Inflammatory macrophage (primary cell): ENCODE measurements at places on chromosomes 5 and 9.

DNA sequence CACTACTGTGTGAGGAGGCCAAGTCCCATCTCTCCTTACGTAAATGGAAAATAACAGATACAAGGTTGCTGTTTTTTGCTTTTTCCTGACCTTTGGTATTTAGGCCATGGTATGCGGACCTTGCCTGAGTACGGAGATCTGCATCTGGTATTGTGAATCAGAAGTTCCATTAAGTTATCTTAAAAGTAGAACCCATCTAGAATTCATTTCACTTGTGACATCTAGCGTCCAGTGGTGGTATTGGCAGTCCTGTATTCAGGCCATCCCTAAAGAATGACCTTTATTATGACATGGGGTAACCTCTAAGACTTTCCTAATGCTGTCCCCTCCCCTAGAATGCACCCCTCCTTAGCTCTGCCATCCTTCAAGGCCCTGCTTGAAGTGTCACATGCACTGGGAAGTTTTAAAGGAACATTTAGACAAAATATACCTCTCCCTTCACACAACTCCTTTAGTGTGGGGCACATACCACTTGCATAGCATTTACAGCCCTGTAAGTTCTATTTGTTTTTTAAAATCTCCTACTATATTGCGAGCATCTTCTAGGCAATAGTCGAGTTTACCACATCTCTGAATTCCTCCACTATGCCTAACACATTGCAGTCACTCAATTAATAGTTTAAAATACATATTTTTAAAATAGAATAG lies 1.9 kb upstream of the SPDL1 start:
- peak; percentile 61 for DNase-seq

- no peak for DNase-seq
Observed at GRCh38 chr5:25334350-25334749, 689.6 kb upstream of the CDH10 start.

DNA sequence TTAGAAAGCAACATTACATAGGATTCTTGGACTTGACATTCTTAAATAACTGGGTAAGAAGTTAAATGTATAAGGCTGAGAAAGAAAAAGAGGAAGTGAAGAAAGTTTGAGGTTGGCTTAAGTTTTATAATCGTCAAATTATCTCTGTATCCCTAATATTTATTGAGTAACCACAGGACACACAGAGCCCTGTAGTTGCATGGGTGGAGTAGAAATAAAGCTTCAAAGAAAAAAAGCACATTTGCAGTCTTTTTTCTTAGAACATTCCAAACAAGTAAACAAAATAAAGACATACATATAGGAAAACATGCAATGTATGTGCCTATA lies 137.0 kb downstream of the CCDC192 start:
- peak; percentile 84 for DNase-seq

- DNase-seq = no peak
Observed at GRCh38 chr9:125260561-125260960, 1.1 kb upstream of the GAPVD1 start.

DNA sequence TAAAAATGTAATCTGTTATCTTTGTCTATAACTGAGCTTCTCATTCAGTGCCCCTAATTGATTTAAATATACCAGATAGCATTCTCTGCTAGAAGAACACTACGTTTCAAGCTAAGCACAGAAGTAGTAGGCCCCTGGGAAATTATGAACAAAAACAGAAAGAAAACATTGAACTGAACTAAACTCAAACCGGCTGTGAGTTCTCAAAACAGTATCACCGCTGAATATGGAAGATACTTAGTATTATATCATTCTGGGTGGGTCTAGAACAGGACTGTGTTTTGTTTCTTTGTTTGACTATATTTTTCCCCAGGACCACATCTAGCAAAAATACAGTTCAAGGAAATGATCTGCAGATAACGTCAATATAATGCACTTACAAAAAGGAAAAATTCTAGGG lies 95.1 kb upstream of the HMHB1 start:
- no peak for DNase-seq

DNA sequence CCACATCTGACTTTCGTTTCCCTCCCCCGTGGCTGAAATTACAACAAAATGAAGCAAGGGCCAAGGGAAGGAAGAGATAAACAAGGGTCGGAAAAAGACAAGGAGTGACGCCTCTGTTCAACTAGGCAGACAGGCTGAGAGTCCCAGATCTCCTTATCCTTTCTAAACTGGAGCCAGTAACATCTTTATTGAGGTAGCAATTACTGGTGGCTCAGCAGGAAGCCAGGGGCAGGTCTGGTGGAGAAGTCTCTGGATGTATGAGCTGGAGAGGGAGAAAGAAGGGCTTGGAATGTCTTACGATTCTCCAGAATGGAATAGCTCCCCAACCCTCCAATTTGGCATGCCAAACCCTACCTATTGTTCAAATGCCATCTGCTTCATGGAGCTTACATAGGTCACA lies 190.8 kb upstream of the BRINP1 start:
- DNase-seq = no peak

GRCh38 chr5:116411101-116411571 lies 163.5 kb downstream of the SEMA6A start:
- DNase-seq = no peak

DNA sequence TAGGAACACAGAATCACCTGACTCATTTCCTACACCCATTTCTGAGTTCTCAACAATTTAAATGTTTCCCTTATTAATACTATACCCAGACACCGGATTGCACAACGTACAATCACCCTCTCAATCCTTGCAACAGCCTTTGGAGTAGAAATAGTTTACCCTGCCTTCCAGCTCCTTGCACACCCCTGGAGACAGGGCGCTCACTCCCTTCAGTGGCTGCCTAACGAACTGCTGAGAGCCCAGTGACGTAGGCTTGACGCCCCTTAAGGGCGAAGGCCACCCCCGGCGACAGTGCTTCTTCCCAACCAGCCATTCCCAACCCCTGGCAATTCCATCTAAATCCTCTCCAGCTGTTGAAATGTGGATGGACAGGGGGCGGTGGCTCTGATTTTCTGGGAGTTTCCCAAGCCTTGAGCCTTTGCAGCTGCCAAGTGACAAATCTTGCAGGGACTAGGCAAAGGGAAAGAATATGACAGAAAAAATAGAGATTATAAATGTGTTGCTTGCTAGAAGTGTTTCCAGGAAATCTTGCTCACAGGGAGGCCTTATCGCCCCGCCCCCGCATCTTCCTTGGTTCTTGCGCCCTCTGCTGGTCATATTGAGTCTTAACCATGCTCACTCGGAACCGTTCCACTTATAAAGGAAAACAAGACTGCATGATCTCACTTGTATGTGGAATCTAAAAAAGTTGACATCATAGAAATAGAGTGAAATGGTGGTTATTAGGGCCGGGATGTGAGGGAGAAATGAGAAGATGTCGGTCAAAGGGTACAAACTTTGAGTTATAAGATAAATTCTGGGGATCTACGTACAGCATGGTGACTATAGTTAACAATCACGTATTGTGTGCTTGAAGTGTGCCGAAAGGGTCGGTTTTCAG lies 7.6 kb upstream of the BARX1 start:
- DNase-seq = peak; percentile 85

DNA sequence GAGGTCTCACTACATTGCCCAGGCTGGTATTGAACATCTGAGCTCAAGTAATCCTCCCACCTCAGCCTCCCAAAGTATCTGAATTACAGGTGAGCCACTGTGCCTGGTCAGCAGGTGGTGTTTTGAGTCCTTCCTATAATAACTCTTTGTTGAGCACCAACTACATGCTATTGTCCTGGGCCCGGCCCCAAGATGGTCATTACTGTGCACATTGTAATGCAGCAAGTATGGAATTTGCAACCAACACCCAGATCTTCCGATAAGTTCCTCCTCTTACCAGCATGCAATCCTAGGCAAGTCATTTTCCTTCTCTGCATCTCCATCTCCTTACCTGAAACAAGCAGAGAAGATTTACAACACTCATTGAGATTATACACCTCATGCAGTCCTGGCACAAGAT lies 510.3 kb upstream of the KLF4 start:
- no peak for DNase-seq

GRCh38 chr5:98795243-98795642 lies 21.8 kb downstream of the RGMB start:
- DNase-seq = no peak
